ENCODE measurements at places on chromosomes 13 and 19.

DNA sequence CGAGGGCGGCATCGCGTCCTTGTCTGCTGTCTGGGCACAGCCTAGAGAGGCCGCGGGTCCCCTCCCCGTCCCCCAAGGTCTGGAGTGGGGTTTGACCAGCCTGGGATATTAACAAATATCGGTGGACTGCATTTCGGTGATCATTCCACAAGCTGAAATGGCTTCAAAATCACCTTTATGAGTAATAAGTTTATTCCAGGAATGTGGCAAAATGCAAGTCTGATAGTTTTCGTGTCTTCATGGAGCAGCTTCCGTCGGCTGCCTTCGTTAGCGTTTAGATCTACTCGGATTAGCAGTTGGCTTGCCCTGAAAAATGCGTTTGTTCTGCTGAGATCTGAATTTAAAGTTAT is 1.1 kb upstream of the GJA3 start:
- DNase-seq, result no peak

DNA sequence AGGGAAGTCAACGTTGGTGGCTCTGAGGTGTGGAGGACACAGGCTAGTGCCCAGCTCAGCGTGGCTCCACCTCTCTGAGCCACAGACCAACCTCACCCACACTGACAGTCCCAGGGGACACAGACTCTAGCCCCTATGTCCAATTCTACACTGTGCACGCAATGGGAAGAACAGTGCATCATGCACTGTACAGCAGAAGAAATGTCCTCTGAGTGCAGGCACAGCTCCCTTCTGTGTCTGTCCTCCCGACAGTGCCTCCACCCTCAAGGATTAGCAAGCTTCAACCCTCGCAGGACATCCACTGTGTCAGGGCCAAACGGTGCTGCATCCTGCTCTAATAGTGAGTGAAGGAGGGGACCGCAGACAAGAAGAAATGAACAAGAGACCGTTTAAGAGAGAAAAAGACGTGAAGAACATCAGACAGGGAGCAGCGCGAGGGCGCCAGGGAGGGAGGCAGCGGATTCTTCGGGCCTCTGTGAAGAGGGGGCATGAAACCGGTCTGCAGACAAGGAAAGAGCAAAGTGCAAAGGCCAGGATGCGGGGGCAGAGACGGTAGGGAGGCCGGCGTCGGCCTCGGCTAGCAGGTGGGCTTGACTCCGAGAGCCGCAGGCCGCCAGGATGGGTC is 681 bp downstream of the ZNF837 start:
- no peak for DNase-seq

- DNase-seq, result no peak
These were observed 30.8 kb upstream of the USE1 start for GRCh38 chr19:17184371-17184841.

- DNase-seq, result no peak
These were observed 183.6 kb upstream of the EDNRB start for GRCh38 chr13:78102121-78102677.

- no peak for DNase-seq
These were observed 6.0 kb downstream of the NFIC start for GRCh38 chr19:3372413-3372812.

DNA sequence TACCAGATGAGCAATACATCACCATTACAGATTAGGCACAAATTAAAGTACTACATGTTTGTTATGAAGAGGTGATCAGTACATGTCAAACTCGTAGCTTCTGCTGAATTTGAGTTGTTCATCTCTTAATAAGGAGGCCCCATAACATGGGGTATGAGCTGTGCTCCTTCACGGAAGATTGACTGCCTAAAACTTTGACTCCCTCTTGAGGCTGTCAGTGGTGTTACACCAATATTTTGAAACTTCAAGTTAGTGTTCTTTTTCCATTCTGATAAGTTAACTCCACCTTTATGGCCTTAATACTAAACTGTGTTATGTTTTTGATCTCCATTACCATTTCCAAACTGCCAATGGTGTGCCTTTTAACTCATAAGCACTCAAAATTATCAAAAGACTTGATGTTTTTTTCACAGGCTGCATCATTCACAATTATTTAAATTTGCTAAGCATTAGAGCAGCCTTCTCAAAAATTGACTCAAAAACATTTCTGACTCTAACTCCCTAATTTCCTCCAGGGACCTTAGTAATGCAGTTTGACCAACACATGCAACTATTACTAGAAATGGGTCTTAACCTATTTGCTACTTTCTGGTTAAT is 1591.5 kb downstream of the PCDH9 start:
- DNase-seq, result peak; percentile 21

DNA sequence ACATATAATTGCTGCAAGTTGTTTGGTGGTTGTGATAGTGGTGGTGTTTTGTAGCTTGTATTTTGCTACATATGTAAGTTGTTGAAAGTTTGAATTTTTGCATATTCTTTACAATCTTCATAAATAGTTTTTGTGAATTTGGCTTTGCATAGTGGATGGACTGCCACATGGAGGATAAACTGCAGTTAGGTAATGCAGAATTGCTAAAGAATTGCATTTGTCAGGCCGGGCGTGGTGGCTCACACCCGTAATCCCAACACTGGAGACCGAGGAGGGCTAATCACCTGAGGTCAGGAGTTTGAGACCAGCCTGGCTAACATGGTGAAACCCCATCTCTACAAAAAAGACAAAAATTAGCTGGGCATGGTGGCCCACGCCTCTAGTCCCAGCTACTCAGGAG is 111.9 kb downstream of the ZAR1L start:
- DNase-seq, result no peak

DNA sequence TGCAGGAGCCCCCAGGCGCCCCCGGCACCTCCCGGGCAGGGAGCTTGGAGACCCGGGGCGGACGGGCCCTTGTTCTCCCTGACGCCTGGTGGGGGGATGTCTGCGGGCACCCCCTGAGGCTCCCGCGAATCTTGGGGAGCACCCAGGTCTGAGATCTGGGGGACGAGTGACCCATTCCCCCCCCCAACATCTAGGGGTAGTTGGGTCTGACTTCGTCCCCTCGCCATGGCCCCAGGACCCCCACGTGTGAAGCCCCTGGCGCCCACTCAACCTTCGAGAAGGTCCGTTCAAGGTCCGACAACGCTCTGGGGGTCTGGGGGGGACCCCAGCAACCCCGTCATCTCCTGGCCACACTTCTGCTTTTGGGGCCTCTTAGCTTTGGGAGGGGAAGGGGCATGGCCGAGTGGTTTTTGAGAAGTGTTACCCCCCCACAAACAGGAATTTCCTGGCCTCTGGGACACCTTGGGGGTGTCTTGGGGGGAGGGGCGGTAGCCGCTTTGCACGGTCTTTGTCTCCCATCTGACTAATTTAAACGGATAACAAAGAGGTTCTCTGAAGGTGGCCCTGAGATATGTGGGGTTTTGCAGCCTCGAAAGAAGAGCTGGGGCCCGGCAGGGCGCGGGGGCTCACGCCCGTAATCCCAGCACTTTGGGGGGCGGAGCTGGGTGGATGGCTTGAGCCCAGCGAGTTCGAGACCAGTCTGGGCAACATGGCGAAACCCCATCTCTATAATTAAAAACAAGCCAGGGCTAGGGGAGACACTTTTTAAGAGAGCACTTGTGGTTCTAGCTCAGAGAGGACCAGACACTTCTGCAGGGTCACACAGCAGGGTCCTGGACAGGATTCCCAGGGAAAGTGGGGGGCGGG is 608 bp downstream of the CNN2 start:
- DNase-seq, result no peak

- no peak for DNase-seq
These were observed 8.3 kb upstream of the MCF2L start for GRCh38 chr13:112960706-112961105.

GRCh38 chr13:66576381-66576780 is 653.8 kb downstream of the PCDH9 start:
- DNase-seq, result no peak

DNA sequence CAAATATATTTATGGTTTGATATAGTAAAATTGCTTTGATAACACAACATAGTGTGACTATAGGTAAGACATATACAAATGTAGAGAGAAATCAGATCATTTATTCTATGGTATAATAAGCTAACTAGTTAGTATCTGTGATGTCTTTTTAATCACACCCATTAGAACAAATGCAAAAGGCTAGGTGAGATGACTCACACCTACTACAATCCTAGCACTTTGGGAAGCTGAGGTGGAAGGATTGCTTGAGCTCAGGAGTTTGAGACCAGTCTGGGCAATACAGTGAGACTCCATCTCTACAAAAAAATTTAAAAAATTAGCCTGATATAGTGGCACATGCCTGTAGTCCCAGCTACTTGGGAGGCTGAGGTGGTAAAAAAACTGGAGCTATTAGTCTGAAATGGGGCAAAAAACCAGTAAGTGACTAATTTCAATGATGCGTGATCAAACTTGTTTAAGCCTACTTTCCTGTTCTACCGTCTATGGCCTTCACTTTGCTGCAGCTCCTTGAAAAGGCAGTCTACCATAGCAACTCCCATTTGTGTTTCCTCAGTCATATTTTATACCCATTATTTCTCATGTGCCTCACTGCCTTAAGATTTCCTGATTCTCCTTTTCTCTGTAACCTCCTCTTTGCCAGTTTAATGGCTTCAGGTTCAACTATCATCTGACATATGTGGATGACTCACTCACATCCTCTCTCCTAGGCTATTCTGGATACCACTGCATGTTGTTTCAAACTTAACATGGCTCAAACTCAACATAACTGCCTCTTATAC is 12.5 kb downstream of the ALG5 start:
- DNase-seq, result no peak

- DNase-seq, result no peak
These were observed 304.7 kb upstream of the KLF12 start for GRCh38 chr13:74438901-74439300.

DNA sequence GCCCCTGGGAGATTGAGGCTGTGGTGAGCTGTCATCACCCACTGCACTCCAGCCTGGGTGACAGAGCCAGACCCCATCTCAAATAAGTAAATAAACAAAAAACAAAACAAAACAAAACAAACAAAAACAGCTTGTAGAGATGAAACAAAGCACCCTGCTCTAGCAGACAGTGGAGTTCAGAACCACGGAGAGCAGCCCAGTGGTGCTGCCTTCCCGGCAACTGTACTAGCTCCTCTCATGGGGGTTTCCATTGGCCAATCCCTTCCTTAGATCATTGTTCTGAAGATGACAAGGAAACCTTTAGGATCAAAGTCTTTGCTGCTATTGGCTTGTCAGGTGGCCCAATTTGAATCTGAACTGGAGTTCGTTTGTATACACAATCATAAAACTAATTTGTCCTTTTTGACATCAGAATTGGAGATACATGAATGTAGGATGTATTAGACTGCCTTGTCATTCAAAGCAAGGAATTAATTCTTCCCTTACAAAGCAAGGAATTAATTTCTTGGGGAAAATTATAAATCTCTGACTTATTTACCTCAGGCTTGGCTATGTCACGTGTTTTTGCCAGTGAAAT is 19.7 kb upstream of the SYCN start:
- no peak for DNase-seq

DNA sequence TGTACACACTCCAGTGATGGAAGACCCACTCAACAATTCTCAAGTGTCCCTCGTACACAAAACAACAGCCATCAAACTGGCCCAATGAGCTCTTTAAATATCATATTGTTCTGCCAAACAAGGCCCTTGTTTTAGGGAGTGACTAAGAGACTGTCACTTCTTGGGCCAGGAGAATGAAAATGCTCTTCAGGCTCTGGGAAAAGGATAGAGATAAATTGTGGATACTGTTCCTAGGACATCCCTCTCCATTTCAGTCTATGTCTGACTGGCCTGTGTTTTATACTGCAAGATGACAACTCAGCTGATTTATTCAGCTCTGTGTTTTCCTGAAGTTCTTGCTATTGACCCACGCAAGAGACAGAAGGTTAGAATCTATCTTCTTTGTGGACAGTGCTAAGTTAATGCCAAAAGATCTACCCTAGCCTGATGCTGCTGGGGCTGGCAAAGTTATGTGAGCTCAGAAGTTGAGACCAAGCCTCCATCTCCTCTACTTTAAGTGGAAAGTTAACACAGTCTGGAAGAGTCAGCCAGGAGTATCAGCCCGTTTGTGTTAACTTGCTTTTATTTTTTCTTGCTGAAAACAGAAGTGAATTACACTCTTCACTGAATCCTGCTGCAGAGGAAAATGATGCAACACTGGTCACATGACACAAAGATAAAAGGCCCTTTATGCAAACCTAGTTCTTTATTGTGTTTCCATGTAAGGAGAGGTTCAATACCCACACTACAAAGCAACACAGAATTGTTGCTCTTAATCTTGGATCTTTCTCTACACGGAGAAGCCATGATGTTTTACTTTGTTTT is 14.6 kb downstream of the FRY start:
- DNase-seq, result no peak

DNA sequence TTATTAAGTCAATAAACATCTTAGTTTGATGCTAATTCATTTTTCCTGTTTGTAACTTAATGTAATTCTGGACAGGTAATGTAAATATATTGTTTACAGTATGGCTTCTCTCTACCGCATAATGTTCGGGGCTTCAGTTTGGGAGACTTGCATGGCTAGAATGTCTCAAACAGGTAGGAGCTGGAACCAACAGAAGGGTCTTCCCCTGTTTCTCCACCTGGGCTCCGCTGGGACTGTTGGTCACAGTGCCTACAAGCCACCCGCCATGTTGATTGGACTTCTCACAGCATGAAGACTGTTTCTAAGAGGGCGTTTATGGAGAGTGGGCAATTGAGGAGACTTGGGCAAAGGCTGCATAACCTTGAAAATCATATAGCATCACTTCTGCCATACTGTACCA is 148.6 kb downstream of the UFM1 start:
- no peak for DNase-seq

DNA sequence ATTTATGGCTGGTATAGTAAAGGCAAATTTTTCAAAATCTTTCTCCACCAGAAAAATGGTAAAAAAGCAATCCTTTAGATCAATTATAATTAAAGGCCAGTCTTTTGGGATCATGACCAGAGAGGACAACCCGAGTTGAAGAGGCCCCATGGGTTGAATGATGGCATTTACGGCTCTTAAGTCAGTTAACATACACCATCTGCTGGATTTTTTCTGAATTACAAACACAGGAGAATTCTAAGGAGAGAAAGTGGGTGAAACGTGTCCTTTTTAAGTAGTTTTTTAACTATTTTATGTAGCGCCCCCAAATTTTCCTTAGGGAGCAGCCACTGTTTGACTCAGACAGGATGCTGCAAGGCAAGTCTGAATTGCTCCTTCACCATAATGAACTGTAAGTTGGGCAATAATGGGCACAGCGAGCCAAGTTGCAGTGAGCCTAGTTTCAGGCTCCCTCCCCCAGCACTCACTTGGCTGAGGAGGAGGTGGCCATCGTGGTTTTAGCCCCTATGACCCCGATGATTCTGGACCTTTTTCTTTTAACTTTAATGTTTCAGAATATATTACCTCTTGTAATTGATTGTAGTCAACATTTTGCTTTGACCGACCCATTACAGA is 13.6 kb upstream of the ZNF611 start:
- peak; percentile 30 for DNase-seq

- DNase-seq, result no peak
These were observed 29.2 kb upstream of the MPHOSPH8 start for GRCh38 chr13:19604306-19604705.

GRCh38 chr13:93372856-93373255 is 146.2 kb downstream of the GPC6 start:
- DNase-seq, result no peak

DNA sequence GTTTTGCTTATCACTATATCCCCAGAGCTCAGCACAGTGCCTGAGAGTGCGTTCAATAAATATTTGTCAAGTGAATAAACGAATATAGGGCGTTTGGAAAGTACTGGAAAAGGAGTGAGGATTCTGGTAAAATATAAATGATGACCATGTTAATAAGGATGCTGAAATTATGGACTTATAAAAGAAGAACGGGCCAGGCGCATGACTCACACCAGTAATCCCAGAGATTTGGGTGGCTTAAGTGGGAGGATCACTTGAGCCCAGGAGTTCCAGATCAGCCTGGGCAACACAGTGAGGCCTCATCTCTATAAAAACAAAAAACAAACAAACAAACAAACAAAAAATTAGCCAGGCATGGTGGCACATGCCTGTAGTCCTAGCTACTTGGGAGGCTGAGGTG is 198.1 kb downstream of the VWA8 start:
- DNase-seq, result no peak
